Activated CD4-positive, alpha-beta memory T cell treated with anti-CD3 and anti-CD28 coated beads, Interleukin-2, amount 10 ng/mL, durations not matched to agents 7 days and 5 days (primary cell): ENCODE measurements at places on chromosomes 2 and 18.

DNA sequence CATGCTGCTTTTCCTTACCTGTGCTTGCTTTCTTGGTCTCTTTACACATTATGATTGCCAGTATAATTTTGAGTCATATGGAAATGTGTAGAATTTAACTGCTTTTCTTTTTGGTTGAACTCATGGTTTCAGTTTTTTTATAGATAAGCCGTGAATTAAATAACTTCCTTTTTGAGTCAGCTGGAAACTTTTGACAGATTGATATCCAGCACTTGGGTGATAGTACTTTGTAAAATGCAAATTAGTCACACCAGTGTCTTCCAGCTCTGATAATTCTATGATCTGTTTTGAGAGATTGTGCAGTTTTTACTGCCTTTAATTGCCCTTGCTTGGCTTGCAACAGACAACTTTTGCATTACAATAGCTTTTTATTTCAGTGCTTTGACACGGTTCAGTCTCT lies 86.4 kb downstream of the NCOA1 start:
- no peak for DNase-seq

GRCh38 chr18:34710934-34711333 lies 836 bp downstream of the DTNA start:
- no peak for DNase-seq

- DNase-seq, result peak; percentile 17
Measured at GRCh38 chr18:69580107-69580506, 179.4 kb downstream of the DOK6 start.

GRCh38 chr18:49055196-49055595 lies 104.4 kb upstream of the SMAD7 start:
- no peak for DNase-seq

DNA sequence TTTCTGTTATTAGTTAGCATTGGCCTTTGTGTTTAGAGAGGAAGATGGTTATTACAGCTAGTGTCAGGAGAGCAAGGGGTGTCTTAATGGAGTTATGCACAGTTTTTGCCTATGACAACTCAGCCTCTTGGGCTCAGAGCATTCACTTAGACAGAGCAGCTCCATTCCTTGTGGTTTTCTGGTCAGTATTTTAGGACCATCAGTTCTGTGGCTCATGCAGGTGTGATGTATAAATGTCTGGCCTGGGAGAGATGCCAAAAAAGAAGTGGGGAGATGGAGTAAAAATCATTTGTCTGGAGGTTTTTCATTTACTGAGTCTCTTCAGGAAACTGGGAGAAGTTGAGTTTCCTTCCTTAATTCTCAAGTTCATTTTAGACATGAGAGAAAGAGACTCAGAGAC lies 79.7 kb downstream of the PRKCE start:
- DNase-seq, result no peak

DNA sequence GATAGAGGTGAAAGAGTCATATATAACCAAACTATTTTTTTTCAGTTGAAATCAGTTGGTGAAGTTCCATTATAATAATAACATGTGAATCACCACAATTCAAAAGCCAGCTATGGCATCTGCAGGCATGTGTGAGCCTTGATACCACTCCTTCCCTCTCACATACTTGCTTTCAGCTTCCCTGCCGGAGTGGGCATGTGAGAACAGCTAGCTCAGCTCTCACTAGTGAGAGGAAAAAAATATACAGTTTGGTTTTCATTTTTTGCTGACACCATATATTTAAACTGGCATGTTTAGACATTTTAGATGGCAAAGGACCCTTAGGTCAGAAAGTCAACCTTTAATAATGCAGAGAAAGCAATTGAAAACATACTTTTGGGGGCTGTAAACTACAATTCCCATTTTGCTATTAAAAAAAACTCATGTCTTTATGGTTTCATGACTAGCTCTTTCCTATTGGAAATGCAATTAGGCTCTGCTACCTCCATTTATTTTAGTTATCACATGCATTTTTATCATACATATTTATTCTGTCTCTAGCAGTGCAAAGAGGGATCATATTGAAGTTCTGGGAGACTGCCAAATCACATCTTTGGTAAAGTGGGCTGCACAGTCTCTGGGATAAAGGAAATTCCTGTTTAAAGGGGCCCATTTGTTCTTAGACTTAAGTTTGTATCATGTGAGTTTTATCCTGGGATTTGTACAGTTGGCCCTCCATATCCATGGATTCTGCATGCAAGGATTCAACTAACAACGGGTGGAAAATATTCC lies 33.2 kb upstream of the SLC40A1 start:
- no peak for DNase-seq

DNA sequence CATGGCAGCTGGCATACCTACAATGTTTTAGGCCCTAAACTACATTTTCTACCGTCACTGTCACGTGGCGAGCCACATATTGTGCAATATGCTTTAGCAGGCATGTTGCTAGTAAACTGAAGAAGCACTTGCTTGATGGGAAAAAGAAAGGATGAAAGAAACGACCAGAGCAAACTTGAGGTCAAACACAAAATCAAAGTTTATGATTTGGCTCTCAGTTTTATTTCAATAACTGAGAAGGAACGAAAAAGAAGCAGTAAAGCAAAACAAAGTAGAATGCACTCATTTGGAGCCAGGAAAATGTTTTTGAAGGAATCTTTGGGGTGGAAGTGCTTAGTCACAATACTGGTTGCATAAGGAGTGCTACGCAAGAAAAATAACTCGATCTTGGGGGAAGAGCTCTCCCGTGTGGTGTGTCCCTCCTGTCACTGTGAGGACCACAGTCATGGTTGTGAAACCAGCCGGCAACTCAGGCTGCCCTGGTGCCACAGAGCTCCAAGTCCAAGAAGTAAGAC lies 349.8 kb downstream of the RBM43 start:
- DNase-seq, result no peak

GRCh38 chr18:848062-848861 lies 36.2 kb upstream of the YES1 start:
- DNase-seq, result no peak
